ENCODE measurements at places on chromosomes 2 and 18.

GRCh38 chr2:47876912-47877311 lies 29.4 kb downstream of the FBXO11 start:
- no peak for DNase-seq

- no peak for DNase-seq
Measured at GRCh38 chr2:108460345-108461037, 11.5 kb downstream of the GCC2 start.

DNA sequence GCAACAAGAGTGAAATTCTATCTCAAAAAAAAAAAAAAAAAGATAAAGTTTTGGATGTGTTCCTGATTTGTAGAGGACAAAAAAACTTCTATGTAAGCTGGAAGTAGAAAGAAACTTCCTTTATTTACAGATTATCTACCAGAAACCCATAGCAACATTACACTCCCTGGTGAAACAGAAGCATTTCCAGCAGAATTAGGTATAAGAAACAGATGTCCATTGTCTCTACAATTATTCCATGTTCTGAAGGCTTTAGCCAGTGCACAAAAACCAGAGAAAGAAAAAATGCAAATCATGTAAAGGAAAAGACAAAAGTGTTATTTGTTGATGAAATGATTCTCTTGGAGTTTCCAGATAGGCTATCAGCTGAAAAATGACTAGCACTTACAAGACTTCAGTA lies 4.9 kb downstream of the TUBB6 start:
- DNase-seq: no peak

DNA sequence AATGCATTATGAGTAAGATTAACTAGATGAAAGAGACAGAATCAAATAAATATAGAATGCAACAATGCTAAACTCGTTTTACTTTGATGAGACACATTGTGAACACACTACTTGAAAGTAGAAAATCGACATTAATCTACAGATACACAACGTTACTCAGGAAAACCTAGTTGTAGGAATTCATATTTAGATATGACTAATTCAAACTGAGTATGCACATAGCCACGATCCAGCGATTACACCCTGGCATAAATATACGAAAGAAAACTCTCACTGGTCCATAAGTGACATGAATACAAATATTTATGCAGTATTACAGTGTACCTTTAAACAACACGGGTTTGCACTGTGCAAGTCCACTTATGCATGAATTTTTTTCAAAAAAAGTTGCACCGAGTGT lies 485.6 kb downstream of the TMX3 start:
- no peak for DNase-seq

DNA sequence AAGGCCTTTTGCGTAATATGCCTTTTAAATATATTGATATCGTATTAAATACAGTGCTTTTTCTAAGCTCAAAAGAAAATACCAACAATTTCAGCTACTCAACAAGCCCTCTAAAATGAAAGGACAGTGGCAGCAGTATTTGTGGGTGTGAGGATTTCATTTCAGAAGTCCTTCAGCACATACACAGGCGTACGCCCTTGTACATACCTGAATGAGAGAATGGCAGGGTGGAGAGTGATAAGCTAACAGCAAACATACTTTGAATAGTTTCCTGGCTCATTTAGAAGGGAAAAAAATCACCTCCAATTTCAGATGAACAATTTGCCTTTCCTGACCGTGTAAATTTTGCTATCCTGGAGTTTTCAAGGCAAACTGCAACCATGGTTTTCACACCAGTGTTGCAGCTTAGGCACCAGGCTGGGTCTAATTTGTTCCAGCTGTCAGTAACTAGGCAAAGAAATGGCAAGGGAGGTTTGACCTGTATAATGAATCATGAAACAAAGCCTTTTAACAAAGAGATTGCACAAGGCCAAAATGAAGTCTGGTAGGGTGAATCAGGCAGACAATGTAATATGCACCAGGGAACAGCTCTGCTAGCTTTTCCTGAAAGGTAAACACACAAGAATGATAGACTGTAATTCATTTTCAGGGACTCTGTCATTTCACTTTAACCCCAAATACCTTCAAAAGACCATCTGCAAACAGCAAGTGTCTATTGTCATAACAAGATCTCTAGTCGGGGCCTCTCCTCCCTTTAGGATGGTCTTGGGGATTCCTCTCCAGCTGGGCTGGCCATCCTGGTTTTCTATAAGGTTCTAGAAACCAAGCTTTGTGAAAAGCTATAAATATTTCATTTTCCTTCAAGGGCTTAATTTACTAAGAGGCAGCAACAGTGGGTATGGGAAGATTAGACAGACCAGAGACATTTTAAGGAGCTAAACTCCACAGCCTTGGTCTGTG lies 11.5 kb downstream of the ANKRD29 start:
- peak; percentile 60 for DNase-seq

- DNase-seq: no peak
Measured at GRCh38 chr18:52636536-52636935, 296.5 kb downstream of the DCC start.

GRCh38 chr18:10515456-10515855 lies 10.4 kb upstream of the NAPG start:
- DNase-seq: no peak

- no peak for DNase-seq
Measured at GRCh38 chr2:74530239-74531187, 780 bp downstream of the HTRA2 start.

DNA sequence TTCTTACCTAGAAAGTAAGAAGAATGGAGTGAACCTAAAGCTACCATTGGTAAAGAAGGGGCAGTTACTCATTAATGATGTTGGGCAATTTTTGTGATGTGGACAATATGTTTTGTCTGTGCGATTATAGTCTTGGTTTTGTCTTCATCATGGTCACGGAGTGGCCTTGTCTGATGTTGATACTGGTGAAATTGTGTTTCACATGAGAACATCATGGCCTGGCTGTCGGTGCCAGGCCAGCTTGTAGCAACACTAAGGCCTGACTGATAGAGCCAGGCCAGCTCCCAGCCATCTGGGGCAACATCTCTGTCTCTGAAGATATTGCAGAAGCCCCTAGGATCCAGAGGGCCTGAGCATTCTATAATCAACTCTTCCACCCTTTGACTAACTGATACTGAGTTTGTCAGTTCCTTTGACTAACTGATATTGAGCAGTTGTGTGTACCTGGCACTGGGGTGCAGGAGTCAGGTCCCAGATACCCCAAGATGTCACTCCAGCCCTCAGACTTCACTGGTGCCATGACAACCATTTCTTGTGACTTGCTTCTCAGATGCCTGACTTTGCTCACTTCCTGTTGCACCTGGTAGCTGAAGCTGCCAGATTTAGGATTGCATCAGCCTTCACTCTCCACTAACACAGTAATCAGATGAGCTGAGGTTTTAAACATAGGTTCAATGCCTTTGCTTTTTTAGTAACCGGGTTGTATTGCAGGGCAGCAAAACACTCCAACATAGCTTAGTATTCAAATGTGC lies 62.5 kb downstream of the RPIA start:
- DNase-seq: no peak

DNA sequence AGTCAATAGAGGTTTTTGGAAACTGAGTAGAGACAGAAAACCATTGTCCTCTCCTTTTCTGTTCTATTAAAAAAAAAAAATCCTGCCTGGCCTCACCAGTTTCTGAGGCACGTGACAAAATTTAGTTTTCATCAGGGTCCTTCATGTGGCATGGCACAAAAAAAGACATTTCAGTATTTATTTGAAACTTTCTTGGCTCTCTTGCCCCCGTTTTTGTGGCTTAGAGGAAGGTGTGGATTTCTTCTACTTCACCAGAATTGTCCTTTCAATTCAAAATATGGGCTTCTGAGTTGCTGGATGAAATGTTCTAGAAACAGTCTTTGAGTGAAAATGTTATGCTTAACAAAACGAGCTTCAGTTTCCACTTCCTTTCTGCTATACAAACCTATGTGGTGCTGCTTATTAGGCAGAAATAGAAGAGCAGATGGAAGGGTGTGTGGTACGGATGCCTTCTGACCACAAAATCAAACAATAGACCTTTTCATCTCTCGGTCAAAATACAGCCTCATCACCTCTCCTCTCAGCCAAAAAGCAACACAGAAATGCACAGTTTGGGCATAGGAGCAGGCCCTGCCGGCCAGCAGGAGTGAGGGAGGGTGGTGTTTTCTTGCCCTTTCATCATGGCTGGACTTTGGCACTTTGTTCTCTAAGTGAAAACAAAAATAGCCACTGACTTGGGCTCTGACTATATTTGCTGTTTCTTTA lies 89.2 kb downstream of the SH3RF3 start:
- DNase-seq: peak; percentile 74

Data from fibroblast of lung (primary cell).